NCI-H1930 (cell line): ENCODE measurements at places on chromosomes 5 and 9.

GRCh38 chr5:142671266-142671665, 14.6 kb downstream of the FGF1 start:
- DNase-seq, result no peak

DNA sequence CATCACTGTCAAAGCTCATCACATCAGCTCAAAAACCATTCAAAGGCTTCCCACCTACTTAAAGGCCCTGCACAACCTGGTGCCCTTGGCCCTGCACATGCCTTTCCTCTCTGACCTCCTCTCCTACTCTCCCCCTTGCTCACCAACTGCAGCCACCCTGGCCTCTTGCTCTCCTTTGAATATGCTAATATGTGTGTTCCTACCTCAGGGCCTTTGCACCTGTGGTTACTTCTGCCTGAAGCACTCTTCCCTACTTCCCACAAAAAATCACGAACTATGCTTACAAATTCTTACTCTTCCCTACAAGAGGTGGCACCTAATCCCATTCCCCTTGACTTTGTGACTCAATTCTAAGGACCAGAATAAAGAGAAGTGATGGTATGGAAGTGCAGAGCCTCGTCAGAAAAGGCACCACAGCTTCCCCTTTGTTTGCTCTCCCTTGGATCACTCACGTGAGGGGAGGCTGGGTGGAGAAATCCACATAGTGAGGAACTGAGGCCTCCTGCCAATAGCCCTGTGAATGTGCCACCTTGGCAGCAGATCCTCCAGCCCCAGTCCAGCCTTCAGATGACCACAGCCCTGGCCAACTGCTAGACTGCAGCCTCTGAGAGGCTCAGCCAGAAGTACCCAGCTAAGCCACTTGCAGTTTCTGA, 3.2 kb upstream of the TMEM171 start:
- DNase-seq, result no peak

GRCh38 chr9:69319324-69320025, 5.5 kb upstream of the ENTREP1 start:
- no peak for DNase-seq

DNA sequence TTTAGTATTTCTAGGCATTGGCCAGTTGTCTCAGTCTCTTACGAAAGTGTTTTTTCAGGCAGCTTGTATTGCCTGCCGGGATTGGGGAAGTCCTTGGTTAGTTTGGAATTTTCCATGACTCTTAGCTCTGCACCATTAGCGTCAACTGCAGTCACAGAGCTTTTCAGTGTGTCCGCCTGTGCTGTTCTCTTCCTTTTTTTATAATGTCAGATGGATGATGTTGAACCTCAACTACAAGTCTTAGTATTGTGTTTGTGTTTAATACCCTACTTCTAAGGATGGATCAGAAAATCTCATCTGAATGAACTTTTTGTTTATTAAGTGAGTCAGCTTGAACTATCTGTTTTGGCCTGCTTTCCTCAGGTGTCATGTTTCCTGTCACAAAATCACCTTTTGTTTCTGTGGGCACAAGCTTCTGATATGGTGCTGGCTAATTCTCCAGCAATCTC, 33.1 kb downstream of the ATP6V0E1 start:
- no peak for DNase-seq

- no peak for DNase-seq
Observed at GRCh38 chr9:68488126-68488525, 52.6 kb downstream of the TMEM252 start.

GRCh38 chr5:89417990-89418389, 535.0 kb upstream of the MEF2C start:
- no peak for DNase-seq
